ENCODE measurements at places on chromosomes 3 and 15. TPM values are rescaled to one million over a fixed set of nuclear protein-coding genes. Genes with fewer than 3 reads are reported as not detected.

ITGA11 gene
- 0.48 TPM for total RNA-seq

TM2D3 gene
- 16.8 TPM for total RNA-seq

NR2F2 gene
- 6.9 TPM for total RNA-seq

AADACL2 gene
- total RNA-seq = not detected

WDR53 gene
- 13.7 TPM for total RNA-seq

PCNP gene
- 94.5 TPM for total RNA-seq

DOCK3 gene
- 0.84 TPM for total RNA-seq

IQCB1 gene
- total RNA-seq = 9.0 TPM

SLC24A5 gene
- not detected for total RNA-seq

DNA sequence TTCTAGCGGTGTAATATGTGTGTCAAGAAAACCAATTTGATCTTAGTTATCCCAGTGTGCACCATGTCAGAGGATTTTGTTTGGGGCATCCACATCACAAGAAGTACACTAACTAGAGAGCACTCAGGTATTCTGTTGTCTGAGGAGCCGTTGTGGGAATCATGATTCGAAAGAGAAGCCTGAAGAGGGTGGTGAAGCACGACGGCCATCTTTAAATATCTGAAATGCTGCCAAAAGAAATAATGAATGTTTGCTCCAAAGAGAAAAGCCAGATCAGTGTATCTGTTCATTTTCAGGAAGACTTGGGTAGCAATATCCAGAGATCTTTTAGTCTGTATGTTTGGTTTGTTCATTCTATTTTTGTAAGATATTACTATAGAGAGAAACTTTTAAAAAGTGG is 180.7 kb downstream of the KLHL25 start:
- no peak for ATAC-seq

GRCh38 chr3:71258116-71258515 is 325.4 kb downstream of the FOXP1 start:
- peak; percentile 96 for ATAC-seq

DNA sequence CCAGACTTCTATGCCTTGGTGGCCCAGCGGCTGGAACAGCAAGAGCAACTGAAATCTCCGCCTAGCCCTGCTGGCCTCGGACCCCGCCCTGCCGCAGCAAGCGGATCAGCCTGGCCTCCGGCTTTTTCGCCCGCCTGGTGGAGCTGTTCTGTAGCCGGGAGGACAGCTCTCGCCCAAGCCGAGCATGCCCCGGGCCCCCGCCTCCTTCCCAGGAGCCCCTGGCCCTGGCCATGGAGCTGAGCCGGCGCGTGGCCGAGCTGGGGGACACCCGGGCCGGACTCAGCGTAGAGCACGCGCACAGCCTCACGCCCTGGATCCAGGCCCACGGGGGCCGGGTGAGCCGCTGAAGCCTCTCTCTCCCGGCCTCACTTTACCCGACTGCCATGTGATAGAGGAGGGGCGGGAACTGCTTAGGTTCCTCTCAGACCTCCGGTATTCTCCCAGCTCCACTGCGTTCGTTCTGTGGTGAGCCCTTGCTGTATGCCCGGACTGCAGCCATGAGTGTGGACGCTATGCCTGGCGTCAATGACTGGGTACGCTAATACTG is 24.1 kb upstream of the MRPL3 start:
- ATAC-seq = peak; percentile 52

DNA sequence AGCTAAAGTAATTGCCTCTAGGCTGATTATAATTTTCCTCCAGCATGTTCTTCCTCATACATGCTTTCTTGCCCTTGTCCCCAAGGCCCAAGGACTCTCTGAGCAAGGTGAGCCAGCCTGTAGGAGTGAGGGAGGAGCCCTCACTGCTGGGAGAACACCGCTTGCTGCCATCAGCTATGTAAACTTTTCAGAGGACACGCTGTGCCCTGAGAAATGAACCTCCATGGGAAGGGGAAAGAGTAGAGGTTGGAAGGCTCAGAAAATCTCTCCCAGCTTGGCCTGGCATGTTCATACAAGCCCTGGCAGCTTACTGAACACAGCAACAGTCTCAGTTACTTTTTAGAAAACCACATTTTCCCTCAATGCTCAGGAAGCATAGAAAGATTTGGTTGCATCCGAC is 103.0 kb upstream of the SLC24A5 start:
- ATAC-seq = no peak

GRCh38 chr3:132135628-132136333 is 101.0 kb upstream of the CPNE4 start:
- ATAC-seq = peak; percentile 95

DNA sequence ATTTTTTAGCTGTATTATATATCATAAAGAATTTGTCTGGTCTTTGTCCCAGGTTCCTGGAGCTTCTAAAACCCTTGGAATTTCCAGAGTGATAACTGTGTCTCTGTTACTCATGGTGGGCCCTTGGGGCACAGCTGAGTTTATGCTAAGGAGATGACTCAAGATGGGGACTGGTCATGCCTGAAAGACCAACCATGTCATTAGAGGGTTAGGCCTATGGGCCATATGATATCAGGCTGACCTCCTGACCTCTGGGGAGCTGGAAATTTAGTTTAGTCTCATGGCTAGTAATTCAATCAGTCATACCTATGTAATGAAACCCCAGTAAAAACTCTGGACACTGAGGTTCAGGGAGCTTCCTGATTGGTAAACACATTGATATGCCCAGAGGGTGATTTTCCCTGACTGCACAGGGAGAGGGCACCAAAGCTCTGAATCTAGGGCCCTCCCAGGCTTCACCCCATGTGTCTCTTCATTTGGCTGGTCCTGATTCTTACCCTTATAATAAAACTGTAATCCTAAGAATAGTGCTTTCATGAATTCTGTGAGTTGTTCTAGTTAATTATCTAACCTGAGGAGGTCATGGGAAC is 69.6 kb downstream of the EEFSEC start:
- peak; percentile 37 for ATAC-seq

DNA sequence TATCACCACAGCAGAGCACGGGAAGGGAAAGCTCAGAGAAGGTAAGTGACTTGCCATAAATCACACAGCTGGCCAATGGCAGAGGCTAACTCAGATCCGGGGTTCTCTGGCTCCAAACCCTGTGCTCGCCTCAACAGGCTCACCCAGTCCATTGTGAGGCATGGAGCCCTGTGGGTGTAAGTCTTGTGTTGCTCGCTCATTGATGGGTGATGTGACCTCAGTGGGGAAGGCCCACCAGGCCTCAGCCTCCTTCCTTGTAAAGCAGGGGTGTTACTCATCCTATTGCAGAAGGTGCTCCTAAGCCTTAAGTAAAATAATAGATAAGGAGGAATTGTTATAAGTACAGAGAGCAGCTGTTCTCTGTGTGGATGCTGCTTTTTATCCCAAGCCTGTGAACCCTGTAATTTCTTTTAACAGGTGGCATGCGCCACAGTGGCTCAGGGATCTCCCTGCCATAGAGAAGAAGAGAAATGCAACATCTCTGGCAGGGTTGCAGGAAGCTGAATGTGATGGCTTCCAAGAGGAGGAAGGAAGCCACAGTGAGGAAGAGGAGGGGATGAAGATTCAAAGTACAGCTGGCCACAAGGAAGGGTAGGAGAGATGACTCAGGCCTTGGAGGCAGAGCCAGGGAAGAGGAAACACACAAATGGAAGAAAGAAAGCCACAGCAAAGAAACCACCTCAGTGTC is 30.9 kb upstream of the SPSB4 start:
- ATAC-seq = no peak

GRCh38 chr3:97952280-97952679 is 20.0 kb downstream of the RIOX2 start:
- peak; percentile 70 for ATAC-seq

- ATAC-seq = no peak
Measured at GRCh38 chr3:184461219-184461618, 81.4 kb downstream of the CHRD start.

DNA sequence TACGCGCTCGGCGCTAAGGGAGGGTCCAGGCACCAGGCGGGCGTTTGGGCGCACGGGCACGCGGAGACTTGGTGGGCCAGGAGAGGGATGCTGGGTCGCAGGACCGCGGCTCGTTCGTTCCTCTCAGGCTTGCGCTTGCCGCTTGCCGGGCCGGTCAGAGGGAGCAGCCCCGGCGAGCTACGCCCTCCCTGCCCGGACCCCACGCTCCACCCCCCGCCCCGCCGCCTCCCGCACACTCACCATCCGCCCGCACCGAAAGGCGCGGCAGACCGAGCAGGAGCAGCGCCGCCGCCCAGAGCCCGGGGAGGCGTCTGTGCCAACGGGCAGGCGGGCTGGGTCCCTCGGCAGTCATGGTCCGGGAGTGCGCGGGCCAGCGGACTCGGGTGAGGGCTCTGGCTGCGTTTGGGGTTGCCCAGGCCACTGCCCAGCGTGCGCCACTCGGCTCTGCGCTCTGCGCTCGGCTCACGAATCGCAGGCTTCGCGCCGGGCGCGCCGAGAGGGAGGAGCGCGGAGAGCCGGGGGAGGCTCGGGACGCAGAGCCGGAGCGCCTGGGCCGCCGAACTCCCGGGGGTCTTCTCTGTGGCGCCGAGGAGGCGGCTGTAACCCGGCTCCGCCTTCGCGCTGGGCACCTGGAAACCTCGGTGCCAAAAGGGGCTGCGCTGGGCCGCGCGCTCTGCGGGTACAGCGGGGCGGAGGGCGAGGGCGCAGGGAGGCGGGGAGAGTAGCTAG is at the start of gene SUSD5:
Gene SUSD5, minus strand, starts transcription at position 365 of the 729 bp plus-strand sequence. Its CDS starts 13 bp downstream, at position 352.
- ATAC-seq = no peak

DNA sequence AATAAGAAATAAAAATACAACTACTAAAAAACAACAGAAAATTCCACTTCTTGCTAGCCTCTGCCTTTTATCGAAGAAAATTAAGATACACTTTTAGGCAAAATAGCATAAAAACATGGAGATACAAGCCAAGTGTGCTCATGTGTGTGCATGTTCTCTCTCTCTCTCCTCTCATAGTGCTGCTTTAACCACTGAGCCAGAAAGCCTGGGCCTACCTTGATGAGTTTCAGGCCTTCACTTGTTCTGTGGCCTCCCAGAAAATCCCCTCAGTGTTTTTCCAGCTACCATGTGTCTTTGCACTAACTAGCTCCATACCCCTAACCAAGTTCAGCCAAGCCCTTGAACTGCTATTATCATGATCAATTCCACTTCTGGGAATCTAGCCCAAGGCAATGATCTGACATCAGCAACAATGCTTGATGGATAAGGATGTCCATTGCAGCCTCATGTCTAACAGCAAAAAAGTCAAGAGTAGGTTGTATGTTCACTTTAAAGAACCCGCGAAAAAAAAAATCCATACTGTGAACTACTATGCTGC is 18.1 kb downstream of the CYP11A1 start:
- ATAC-seq = peak; percentile 35

GRCh38 chr3:171444001-171444690 is 16.1 kb downstream of the TNIK start:
- no peak for ATAC-seq

DNA sequence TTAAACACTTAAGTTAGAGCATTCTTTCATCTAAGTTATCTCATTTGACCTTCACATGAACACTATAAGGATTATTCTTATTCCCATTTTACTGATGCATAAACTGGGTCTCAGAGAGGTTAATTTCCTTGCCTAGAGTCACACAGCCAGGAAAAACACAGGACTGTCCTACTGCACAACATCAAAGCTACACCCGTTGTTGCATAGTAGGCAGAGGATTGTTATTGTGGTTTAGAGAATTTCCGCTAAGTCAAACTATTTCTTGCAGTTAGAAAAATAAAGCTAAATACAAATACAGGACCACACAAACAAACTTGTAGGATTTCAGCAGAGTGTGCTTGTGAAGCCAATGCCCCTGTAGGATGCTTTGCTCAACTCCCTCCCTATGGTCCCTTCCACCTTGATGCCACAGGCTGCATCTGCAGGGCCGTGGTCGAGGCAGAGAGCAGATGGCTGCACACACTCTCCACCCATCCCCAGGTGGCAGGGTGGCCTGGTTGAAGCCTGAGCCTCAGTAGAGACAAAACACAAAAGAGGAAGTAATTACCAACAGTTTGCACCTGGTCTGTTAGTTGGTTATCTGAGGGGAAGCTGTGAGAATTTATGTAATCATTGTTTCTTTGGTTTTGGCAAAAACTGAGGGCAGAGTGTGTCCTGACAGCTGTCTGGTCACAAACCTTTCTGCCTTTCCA is 41.1 kb upstream of the SKOR1 start:
- ATAC-seq = peak; percentile 65

DNA sequence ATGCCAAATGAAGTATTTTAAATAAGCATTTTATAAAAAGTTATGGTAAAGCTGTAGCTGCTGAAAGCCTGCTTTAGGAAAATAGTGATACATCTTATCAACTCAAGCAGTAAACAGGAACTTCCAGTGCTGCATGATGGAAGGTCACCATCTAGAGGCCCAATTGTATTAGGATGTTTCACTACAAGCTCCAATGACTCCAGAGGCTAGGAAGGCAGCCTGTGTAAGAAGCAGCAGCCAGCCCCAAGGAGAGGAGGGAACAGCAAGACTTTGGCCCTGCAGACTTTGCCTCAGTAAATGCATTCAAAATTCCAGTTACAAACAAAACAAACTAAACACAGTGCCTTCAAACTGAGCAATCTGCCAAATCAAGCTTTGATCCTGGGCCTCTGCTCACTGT is 32.1 kb downstream of the ILDR1 start:
- ATAC-seq = peak; percentile 46

DNA sequence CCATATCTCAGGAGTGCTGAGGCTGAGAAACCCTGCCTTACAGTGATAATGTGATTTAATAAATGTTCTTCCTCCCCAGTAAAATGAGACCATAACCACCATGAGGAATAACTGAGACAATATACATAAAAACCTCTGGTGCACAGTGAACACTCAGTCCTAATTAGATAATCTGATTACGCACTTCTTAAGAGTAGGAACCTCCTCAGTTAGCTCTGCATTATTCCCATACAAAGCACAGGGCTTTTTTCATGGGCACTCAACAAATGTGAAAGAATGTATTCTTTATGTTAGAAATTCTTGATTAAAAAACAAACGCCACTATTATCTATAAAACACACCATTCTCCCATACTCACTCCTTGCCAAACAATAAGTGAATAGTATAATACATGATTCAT is 97.0 kb downstream of the TNIK start:
- no peak for ATAC-seq
